ENCODE measurements at places on chromosomes 4 and X.
A peak's percentile ranks its signal among the peaks of the same experiment; 100 is the strongest.

DNA sequence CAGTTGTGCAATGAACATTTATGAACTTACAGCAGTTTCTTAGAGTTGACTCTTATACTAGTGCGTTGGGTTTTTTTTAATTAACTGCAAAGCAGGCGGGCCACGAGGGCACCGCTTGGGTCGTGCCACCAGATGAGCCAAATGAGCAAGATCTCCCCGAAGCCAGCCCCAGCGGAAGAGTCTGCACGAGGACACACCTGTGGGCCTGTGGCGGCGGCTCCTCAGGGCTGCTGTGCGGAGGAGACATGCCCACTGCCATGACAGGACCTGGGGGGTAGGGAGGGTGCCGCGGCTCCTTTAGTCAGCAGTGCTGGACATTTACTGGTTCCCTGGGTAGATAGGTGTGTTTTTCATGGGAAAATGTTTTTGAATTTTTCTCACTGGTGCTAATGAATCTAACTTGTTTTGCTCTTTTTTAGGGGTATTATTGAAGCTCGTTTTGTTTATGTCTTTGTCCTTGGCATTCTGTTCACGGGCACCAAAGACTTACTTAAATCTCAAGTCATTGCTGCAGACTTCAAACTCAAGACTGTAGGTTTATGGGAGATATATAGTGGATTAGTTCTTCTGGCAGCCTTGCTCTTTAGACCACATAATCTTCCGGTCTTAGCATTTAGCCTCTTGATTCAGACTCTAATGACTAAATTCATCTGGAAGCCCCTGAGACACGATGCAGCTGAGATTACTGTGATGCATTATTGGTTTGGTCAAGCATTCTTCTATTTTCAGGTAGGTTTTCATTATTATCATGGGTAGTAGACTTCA, 31.2 kb downstream of the PIGG start:
- DNase-seq, result no peak

DNA sequence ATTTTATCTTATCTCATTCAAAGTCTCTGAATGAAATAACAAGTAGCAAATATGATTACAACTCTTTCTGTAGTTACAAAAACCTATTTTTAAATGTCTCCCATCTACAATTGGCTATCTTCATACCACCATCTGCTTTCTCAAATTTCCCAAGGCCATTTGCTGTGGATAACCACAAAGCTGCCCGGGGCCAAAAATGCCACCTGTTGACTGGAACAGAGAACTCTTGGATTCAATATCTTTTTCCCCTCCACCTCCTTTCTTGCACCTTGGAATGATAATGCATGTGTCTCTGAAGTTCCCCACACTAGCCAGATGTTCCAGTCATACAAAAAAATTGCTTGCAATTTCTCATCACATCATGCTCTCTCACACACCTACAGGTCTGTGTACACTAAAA, 93.3 kb upstream of the SCML1 start:
- no peak for DNase-seq

DNA sequence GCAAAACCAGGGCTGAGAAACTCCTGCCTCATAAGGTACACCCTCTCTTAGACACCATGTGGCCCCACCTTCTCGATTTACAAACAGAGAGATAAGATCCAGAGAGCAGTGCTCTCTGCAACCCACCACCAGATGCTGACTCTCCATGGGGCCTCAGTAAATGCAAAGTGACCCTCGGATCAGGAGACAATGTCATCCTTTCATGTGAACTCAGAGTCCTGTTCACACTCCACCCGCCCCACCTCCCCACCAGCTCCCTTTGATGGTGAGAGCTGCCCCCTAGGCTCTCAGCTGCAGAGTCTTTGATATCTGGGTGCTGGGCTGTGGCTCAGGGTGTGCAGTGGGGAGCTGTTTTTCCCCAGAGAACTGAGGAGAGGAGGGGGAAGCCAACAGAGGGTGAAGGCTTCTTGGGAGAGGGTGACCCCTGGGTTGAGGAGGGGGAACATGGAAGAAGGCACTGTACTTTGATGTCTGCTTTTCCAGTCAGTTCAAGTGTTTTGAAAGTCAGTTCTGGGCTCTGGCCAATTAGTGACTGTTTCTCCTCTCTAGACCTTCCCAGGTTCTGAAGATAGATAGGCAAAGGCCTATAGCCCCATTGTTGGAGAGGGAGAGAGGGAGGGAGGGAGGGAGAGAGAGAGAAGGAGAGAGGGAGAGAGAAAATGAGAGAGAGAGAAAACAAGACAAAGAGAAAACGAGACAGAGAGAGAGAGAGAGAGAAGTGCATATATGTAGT, 88.2 kb downstream of the SCD5 start:
- no peak for DNase-seq

DNA sequence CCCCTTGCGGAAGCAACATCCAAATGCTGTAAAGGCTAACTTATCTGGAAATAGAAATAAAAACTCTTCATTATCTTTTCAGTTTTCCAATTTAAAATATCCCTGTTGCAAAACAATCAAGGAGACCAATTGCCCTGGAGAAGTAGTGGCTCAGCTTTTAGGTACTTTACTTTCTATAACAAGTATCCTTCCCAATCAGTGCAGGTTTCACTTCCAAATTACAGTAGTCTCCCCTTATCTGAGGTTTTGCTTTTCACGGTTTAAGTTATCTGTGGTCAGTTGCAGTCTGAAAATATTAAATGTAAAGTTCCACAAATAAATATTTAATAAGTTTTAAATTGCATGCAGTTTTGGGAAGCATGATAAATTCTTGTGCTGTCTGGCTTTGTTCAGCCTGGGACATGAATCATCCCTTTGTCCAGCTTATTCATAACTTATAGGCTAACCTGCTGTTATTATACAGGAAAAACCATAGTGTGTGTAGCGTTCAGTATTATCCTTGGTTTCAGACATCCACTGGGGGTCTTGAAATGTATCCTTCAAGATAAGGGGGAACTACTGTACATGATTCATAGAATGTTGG, 973.1 kb upstream of the GRID2 start:
- no peak for DNase-seq

DNA sequence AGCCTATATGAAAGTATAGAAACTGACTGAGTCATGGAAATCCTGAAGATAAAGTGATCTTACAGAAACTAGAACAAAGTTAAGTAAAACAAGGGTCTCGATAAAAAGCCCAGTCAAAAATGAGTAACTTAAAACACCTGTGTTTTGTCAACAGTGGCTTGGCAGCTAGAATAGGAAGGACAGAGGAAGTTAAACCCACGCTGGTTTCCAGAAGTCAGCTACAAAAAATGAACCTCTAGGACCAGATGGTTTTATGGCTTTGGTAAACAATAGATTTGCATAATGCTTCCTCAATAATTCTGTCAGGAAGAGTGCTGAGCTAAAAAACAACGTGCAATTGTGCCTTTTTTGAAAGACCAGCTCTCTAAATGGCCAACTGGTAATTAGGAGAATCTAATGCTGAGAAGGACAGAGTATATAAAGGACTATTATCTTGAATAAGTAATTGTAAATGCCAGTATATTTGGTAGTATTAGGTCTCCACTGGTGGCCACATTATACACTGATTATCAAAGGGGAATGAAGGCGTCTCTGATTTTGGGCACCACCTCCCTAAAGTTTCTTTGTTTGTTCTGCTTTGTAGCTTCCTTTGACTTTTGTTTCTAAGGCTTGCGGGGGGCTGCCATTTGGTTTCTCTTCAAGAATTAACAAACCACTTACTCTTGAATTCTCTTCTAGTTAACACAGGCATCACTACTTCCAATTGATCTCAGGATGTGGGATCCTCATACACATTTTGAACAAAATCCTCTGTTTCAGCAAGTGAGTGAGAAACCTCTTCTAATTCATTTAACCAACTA, 72.2 kb upstream of the PPP3CA start:
- DNase-seq, result no peak

- DNase-seq, result no peak
Observed at GRCh38 chrX:5771441-5771840, 457.2 kb downstream of the NLGN4X start.

DNA sequence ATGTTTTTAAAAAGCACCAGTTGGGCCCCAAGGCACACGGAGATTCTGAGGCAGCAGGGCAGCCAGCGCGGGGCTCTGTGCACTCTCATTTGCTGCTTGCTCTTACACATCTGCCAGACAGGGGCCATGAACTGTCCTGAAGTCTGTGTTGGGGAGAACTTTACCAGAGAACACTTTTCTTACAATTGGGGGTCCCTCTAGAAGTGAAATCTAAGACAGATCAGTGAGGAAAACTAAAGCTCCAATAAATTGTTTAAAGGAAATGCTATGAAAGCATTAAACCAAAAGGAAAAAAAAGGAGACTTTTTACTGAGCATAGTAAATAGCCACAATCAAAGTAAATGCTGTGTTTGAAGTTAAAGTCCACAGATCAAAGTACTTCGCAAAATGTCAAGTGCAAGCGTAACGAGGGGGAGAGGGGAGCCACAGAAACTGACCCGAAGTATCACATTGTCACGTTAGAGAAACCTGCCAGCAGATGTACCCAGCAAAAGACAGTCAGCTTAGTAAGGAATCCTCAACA, 37.8 kb downstream of the SORBS2 start:
- no peak for DNase-seq

DNA sequence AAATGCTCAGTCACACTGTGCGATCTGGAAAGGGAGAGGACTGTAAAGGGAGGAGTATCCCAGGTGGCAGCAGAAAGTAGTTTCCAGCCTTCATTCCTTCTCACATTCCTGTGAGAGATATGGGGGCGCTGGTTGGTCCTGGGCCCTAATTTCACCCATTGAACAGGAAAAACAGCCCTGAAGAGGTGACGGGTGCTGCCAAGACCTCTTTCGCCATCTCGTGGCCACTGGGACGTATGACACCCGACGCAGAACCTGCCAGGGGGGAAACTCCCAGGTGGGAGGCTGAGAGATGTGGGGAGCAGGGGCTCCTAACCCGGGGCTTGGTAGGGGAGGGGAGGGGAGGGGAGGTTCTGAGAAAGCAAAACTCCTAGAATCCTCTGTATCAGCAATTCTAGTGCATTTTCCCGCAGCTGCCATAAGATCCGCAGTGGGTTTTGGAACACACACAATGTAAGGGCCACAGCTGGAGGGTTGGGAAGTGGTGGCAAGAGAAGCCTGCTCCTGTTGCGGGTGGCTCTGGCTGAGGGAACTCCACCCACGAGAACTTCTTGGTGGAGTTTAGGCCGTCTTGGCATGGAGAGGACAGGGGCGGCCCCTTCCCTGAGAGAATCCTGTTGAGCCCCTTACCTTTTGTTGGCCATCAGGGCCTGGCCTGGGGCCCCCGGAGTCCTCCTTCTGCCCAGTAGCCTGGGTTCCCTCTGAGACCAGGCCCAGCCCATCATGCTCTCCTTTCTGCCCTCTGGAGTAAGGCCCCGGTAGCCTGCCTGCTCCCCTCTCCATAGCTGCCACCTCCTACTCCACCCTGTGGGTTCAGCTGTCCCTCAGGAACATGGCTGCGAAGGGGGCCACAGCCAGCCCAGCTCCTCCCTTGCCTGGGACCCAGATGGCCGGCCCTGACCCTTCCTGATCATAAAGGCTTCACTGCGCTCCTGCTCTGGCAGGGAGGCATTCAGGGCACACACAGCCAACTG, 134.1 kb downstream of the OR13H1 start:
- no peak for DNase-seq

GRCh38 chrX:13005661-13006473, 31.0 kb downstream of the TMSB4X start:
- DNase-seq, result no peak

- peak; percentile 22 for DNase-seq
Observed at GRCh38 chrX:103831803-103832544, at the start of gene RAB9B. Gene RAB9B (minus strand): TSS chrX:103832257. CDS start chrX:103825784, 6,473 bp downstream.

GRCh38 chr4:1590244-1590643, 93.9 kb downstream of the FAM53A start:
- no peak for DNase-seq

GRCh38 chr4:479972-480371, 19.0 kb downstream of the ZNF721 start:
- no peak for DNase-seq

All from activated effector memory CD4-positive, alpha-beta T cell treated with Interleukin-2 at 50 U/mL for 16 hours (primary cell).